CMK (cell line): ENCODE measurements at places on chromosomes 12 and 14.
A peak's percentile ranks its signal among the peaks of the same experiment; 100 is the strongest.

GRCh38 chr12:6457220-6457945 is 5.5 kb downstream of the TAPBPL start:
- no peak for DNase-seq

DNA sequence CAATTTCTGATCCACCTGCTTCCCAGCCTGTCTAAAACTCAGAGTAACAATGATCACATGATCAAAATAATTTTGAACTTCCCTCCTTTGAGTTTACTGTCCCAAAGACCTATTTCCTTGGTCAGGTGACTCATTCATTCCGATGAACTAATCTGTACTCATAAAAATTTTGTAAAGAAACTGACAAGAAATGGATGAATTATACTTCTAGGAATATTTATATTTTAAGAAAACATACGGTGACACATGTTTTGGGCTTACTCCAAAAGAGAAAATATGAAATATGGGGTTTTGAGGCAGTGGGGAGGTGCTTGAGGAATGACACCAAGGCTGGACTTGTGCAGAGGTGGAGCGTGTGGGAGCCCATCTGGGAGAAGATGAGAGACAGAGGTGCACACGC is 42.0 kb downstream of the GUCY2C start:
- no peak for DNase-seq

DNA sequence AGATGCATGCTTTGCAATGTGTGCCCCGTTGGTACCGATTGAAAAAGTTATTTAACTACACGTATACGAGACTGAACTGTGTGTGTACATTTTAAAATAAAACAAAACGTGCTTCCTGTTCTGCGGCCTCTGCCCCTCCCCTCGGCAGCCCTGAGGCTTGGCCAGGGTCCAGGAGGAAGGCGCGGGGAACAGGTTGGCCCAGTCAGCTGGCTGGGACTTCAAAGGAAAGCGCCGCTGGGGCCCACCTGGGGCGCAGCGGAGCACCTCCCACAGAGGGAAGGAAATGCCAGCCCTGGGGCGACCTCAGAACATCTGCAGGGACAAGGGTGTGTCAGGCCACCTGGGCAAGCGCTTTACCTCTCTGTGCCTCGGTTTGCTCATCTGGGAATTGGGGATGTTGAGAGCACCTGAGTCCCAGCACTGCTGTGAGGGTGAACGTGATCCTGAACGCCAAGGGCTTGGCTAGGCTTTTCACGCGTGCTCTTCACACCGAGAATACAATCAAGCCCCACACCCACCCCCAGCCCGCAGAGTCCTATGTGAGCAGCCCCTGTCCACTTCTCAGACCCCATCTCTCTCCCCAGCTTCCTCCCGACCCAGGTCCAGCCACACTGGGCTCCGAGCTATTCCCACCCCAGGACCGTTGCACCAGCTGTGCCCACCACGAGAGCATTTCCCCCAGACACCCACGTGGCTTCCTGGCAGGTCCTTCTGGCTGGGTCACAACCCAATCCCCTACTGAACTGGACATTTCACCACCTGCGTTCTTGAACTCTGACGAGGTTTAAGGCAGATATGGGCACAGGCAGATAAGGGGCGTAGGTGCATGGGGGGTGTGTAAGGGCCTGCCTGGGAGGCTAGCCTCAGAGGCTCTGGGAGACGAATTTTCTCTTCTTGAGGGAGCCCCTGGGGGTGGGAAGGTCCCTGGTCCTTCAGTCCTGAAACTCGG is 41.9 kb upstream of the NCOR2 start:
- peak; percentile 70 for DNase-seq

GRCh38 chr14:32186248-32186647 is 15.6 kb upstream of the RNU6-7 start:
- no peak for DNase-seq

- no peak for DNase-seq
Observed at GRCh38 chr12:121933522-121934308, 15.3 kb downstream of the CFAP251 start.

DNA sequence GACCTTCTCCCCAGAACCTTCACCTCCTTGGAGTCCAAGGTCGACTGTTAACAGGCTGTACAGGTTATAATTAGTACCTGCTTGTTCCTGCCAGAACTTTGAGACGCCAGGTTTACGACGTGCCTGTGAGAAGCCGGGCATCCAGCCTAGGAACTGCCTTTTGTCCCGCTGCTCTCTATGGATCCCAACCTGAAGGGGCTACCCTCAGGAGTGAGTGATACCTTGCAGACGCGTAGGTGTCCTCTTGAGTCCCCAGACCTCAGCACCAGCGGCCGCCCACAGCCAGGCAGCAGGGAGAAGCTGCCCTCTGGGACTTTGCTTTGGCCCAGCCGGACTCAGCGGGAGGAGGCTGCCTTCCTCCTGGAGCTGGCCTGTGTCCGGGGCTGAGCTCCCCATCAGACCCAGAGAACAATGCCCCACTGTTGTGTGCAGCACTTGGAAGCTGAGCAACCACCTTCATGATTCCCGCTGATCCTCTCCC is 16.2 kb downstream of the SYNE3 start:
- no peak for DNase-seq

GRCh38 chr14:67663633-67664032 is 10.8 kb downstream of the VTI1B start:
- no peak for DNase-seq

GRCh38 chr14:22474730-22475351 is 114.2 kb downstream of the DAD1 start:
- no peak for DNase-seq

DNA sequence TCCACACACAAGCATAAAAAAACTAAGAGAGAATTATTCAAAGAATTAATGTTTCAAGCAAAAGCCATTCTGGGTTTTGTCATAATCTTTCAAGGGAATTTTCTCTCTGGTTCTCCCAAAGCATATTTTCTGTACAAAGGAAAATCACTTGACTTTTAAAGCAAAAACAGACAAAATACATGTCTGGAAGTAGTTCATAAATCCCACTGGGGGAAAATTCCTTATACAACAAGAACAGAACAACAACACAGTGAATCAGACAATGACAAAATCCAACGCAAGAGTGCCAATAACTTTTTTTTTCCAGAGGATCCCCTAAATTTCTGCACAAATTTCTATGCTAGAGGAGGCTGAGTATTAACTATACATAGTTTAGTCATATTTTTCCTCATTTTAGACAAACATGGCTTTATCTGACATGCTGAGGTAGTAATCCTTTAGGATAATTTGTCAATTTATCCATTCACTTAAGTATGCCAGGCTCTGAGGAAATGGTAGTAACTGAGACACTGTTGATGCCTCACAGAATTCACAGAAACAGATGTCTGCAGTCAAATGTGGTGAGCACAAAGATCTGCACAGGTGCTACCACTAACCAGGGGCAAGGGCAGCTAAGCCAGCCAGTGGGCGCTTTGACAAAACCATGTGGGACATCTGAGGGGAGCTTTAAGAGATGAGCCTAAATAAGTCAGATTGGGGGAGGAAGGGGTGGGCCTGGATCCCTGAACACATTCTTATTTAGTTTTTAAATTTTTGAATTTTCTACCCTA is 38.0 kb downstream of the GRIP1 start:
- DNase-seq: no peak

GRCh38 chr12:57939291-57939690 is 2.1 kb upstream of the ATP23 start:
- no peak for DNase-seq

- DNase-seq: no peak
Observed at GRCh38 chr12:130396667-130397066, 59.0 kb downstream of the PIWIL1 start.

DNA sequence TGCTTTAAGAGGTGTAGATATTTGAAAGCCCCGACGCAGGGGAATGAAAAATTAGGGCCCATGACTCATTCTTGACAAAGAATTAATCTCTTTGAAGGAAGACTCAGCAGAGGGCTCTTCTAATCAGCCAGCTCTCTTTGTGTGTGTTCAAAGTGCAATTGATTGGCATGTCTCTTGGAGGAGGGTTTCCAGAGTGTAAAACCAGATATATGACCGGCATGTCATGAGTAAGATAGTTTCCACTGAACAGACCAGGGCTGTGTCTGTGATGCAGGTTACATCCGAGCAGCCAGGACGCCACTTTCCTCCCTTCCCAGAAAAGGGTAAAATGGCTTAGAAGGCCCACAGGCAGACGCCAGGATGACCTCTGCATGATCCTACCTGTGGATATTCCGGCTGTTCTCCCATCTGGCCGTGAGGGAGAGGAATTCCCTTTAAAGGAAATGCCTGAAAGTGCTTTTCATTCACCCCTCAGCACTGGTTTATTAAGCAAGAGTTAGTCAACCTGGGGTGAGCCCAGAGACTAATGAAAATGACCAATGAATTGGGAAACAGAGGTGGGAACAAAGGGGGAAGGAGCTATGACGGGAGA is 7.2 kb upstream of the KRT75 start:
- DNase-seq: no peak

DNA sequence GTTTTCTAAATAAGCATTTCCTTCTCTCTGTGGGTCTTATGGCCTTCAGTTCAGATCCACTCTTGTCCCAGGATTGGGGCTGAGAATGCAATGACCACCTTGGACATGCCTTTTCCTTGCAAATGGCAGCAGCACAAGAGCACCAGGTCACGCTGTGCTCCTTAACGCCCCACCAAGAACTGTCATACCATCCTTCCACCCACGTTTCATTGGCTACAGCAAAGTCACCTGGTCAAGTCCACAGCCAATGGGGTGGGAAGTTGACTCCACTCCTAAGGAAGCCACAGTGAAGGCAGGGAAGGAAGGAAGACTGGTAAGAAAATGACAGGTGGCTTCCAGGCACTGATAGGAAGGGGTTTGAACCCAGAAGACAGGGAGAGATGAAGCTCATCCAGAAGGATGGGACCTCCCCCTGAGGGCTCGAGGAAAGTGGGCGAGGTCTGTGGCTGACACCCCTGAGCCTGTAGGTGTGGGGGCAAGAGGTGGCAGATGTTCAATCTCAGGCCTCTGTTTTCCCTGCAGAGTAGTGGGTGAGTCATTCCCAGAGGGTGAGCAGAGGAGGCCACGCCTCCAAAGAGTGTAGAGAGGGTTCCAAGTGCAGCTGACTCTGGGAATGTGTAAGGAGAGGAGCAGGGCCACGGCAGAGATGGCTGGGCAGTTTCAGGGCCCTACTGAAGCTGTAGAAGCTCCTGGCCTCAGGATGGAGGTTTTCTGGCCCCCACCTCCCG is 113.5 kb upstream of the VRK1 start:
- DNase-seq: no peak

- peak; percentile 65 for DNase-seq
Observed at GRCh38 chr12:31659087-31659942, at the start of gene ETFBKMT. Gene ETFBKMT (plus strand): TSS chr12:31659688. CDS start chr12:31661954, 2,266 bp downstream.

GRCh38 chr14:89294060-89294459 is 123.0 kb downstream of the FOXN3 start:
- DNase-seq: no peak

DNA sequence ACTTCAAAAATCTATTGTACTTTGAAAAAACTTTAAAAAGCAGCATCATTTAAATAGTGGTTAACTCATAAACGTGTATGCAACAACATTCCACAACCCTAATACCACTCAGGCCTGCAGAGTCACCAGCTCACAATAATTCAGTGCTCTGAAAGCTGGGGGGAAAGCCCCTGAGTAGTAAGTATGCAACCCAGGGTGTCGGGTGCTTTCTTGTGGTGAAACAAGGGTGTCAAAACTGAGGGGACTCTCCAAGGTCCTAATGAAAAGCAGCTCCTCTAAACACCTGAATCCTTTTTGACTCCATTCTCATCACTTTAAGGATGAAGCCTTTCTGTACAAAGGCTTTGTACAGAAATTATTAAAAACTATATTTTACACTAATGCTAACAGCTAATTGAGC is 33.7 kb downstream of the FGFR1OP2 start:
- no peak for DNase-seq
